ENCODE measurements at places on chromosomes 13 and 19. TPM values are rescaled to one million over a fixed set of nuclear protein-coding genes. Genes with fewer than 3 reads are reported as not detected.

Gene FGF21
- total RNA-seq, result not detected

Gene CYP4F12
- total RNA-seq, result 0.34 TPM

Gene ZNF254
- total RNA-seq, result 7.6 TPM

Gene BICRA
- 22.2 TPM for total RNA-seq

Gene SLC1A6
- not detected for total RNA-seq

Gene BLVRB
- total RNA-seq, result 101 TPM

Gene PEAK3
- not detected for total RNA-seq

Gene CLIP3
- 34.3 TPM for total RNA-seq

Gene SBK3
- not detected for total RNA-seq

Gene KHSRP
- 168 TPM for total RNA-seq

Gene FUT1
- total RNA-seq, result 0.06 TPM

Gene MUC16
- not detected for total RNA-seq

Gene SPRED3
- total RNA-seq, result 2.1 TPM

Gene ACTL9
- not detected for total RNA-seq
